ENCODE measurements at places on chromosomes 12 and 14.

GRCh38 chr14:24108336-24108874, 6.2 kb upstream of the DCAF11 start:
- no peak for DNase-seq

GRCh38 chr14:91501348-91501747, 8.8 kb downstream of the PPP4R3A start:
- no peak for DNase-seq

DNA sequence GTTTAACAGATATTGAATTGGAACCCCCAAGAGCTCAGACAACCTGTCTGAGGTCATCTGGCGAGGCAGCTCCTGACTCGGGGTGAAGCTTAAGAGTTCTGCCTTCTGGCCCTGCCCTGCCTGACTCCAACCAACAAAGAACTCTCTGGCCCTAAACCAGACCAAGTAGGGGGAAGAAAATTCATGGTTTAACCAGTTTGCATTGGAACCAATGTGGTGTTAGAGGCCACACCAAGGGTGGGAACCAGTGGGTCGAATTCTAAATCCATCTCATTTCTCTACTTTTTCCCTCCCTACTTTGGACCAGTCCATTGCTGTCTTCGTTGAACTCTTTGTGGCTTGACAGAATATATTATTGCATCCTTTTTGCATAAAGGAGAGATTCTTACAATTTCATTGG, 30.4 kb upstream of the GSG1 start:
- DNase-seq: no peak

- DNase-seq: peak; percentile 33
Observed at GRCh38 chr14:75333606-75334548, 55.2 kb downstream of the FOS start.

DNA sequence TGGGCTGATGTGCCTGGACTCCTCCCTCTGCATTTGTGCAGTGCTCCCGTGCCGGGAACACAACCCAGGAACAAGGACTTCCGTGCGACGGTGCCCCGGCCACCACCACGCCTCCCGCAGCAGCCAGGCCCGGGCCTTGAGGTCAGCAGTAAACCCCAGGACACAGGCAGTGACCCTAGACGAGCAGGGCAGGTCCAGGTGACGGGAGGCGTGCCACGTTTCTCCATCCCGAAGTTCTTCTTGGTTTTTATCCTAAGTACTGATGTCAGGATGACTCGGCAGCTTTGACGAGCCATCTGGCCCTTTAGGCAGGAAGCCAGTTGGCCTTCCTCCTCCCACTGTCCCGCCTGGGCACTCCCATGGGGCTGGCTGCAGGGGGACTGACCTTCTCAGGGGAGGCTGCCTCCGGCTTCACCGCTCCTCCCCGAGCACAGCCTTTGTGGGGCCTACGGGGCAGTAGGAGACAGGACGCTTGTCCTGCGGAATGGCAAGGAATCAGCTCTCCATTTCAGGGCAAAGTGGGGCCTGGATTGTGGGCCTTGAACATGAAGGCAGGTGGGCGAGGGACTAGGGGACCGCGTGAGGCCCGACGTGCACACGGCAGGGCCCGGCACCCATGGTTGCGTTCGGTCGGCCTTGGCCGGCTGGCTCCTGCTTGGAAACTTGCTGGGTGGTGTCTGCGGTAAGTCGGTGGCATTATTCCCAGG, 94.1 kb downstream of the FBXL14 start:
- no peak for DNase-seq

DNA sequence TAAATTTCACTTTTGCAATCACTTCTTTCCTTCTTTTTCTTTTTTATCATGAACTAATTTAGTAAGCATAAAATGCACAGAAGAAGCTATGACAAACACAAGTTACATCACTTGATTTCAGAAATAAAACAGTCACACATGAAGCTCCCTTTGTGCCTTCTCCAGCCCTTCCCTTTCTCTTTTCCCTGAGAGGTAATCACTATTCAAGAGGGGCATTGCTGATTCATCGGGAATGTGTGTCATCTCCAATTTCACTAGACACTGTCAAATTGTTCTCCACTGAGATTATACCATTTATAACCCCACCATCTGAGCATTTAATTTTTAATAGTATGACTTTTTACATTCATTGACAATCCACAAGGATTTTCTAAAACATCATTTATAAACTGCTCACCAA, 91.6 kb upstream of the PTPRQ start:
- DNase-seq: no peak

DNA sequence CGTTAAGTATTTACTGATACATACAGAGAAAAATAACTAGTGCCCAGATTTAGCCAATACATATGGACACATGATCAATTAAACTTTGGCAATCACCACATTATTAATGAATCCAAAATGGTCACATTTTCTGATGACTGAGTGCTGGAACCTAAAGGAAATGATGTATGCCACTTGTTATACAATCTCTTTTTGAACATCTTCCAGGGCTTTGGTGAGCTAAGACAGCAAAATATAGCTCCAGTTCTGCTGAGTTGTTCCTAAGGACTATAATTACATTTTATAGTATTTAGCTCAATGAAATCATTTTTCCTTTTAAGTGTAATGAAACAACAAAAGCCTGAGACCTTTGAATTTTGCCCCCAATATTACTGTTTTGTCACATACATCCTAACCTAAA, 329.1 kb upstream of the ATP2B1 start:
- DNase-seq: no peak

GRCh38 chr12:8987685-8988084, 1.7 kb upstream of the KLRG1 start:
- DNase-seq: no peak

- no peak for DNase-seq
Observed at GRCh38 chr12:54134850-54135249, 53.9 kb downstream of the SMUG1 start.

GRCh38 chr14:75911883-75912282, 69.9 kb downstream of the TGFB3 start:
- no peak for DNase-seq

DNA sequence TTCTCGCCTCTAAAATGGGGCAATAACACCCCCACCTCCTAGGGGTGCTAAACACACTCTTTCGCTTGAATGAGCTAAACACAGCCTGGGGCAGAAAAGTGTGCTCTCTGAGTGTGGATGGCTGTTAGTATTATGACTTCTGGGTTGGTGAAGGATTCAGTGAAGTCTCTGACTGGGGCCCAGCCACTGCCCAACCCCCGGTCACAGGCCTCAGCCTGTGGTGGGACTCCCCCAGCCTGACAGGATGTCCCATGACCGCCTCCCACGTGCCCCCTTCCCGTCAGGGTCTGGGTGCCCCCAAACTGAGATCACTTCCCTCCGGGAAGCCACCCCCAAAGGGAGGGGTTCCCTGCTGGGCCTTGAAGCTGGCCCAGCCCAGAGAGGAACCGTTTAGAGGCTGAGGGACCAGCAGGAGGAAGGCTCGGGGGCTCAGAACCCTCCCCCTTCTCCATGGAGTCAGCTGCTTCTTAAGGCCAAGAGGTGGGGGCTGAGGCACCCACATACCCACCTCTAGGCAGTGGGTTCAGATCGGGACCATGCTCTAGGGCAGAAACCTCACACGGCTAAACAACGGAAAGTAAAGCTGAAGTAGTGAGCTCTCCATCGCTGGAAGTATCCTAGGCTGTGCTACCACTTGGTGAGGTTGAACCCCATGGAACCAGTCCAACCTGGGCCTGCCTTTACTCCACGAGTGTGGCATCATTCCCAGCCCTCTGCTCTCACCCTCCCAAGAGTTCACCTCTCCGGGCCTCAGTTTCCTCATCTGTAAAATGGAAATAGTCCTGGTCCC, 13.8 kb downstream of the DTX1 start:
- no peak for DNase-seq

DNA sequence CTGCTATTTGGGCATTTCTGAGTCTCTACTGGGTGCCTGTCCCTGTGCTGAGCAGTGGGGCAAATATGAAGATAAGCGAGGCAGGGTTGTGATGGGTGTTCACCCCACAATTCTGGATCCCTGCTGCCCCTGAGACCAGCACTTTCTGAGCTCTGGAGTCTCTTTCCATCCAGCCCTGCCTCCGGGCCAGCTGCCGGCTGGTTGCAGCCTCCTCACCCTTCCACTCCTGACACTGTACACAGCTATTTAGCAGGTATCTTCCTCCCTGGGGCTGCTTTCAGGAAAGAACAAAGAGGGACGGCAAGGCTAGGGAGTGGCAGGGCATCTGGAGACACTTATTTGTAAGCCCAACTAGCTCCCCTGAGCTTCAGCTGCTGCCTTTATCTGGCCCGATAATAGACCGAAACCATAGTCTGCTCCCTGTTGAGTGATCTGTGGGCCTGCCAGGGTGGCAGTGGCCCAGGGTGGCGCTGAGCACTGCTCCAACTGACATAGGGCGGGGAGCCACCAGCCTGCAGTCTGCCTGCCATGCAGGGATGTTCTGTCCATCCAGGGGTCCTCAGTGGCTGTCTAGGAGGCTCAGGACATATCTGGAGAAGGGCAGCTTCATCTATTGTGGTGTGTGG, 7.6 kb upstream of the KRT80 start:
- no peak for DNase-seq

DNA sequence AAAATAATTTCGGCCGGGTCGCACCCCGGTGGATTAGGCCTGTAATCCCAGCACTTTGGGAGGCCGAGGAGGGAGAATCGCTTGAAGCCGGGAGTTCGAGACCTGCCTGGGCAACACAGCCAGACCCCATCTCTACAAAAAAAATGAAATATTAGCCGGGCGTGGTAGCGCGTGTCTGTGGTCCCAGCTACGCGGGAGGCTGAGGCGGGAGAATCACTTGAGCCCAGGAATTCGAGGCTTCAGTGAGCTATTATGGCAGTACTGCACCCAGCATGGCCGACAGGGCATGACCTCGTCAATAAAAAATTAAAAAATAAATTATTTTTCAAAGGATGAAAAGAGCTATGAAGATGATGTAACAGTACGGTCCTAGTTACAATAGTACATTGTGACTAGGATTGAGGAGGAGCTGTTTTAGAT, 523 bp downstream of the GTF2H3 start:
- no peak for DNase-seq

- no peak for DNase-seq
Observed at GRCh38 chr12:78490861-78491260, 373.7 kb upstream of the SYT1 start.

- no peak for DNase-seq
Observed at GRCh38 chr12:45213107-45213506, 2.8 kb upstream of the ANO6 start.

- no peak for DNase-seq
Observed at GRCh38 chr14:31954991-31955390, 122.1 kb upstream of the ARHGAP5 start.

DNA sequence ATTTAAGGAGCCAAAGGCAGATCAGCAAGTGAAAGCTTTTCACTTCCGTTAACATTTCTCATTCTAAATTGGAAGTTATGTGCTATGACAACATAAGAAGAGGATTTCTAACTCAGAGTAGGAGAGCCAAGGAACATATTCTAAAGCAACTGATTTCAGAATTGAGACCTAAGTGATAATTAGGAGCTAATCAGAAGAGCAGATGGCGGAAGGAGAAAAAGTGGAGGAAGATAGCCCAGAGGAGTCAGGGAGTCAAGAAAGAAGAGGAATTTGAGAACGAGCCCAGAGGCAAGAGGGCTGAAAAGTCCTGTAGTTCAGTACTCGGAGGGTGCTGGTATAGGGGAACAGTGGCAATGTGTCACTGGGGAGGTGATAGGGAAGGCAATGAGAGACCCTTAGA, 162.4 kb downstream of the CNTN1 start:
- DNase-seq: no peak

GRCh38 chr14:68094752-68095151, 275.2 kb downstream of the RAD51B start:
- DNase-seq: no peak

- DNase-seq: no peak
Observed at GRCh38 chr14:80212023-80212397, 706 bp upstream of the DIO2 start.

GRCh38 chr14:73381380-73382013, 76.8 kb downstream of the NUMB start:
- no peak for DNase-seq

DNA sequence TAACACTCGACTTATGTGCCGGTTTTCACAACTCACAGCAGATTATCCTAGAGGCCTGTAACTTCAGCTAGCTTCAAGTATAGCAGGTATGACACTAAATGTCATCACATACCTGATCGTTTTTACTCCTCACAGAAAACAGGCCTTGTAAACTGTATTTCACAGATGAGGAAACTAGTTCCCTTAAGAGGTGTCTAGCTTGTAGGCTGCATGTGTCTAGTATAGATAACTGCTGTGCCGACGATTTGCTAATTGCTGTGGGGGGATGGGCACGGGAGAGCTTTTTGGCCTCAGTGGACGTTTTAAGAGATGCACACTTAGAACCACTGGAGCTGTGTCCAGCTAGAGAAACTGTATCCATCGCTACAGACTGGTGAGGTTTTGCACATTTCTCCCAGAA, 78.8 kb downstream of the PAPOLA start:
- DNase-seq: no peak

DNA sequence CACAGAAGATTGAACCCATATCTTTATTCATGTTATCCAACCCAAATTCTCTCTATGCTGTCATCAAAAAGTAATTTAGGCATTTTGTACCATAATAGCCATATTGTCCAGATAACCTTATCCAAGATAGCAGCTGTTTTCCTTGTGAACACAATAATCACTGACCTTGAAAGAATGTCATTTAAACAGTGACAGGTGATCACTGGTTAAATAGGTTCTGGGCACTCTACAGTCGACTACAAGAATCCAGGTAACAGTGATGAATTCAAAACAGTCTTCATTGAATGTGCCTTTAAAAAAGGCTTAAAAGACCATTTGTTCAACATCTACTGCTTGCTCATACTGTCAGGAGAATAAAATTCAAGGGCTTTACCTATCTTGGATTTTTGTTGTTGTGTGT, 4.6 kb upstream of the SPX start:
- no peak for DNase-seq

DNA sequence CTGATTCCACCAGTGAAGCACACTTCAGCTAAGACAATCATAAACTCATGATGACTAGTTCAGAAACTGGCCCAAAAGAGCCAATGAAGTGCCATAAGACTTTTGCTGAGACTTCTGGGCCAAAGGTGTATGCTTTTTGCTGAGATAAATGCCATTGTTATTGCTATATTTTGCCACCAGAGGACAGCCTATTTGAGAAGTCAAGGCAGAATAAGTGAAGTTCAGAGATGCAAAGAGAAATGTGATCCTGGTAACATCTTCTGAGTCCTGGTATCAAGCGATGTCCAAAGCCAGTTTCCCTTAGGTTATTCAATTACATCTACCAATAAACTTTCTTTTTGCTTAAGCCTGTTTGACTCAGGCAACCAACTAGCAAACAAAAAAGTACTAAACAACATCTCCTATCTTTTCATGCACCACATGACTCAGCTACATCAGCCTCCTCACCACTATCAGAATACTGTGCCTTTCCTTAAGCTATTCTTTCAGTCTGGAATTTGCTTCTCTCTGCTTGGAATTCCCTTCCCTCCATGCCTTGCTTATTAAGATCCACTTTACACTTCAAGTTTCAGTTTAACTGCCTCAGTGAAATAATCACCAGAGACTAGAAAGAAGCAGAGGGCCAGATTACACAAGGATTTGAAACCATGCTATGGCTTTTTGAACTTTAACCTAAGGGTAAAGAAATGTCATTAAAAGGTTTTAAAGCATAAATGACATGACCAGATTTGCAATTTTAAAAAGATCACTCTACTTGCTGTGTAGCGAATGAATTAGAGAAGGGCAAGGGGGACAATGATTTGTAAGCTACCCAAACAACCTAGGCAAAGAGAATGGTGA, 14.0 kb downstream of the CRY1 start:
- DNase-seq: no peak

Measured in central memory CD8-positive, alpha-beta T cell (primary cell).